ENCODE measurements at places on chromosomes 2 and 18.

- DNase-seq, result no peak
These were observed 31.5 kb downstream of the USP34 start for GRCh38 chr2:61439241-61440002.

GRCh38 chr2:40554665-40555294 lies 102.9 kb upstream of the SLC8A1 start:
- no peak for DNase-seq

DNA sequence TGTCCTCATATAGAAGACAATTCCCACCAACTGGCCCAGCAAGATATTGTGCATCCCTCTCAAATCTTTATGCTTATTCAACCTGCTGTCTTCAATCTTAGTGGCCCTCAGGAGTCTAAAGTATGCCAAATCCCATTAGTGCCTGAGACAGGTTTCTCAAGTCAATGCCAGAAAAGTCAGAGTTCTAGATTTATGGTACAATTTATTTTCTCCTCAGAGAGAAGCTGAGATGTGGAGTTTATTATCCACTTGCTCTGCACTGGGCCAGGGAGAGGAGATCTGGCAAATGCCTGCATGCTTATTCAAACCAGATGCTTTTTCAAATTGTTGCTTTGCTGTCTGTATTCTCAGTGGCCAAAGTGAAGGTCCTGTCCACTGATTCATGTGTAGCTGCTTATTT lies 825.2 kb downstream of the METTL4 start:
- no peak for DNase-seq

GRCh38 chr2:57160976-57161375 lies 885.6 kb upstream of the VRK2 start:
- DNase-seq, result no peak

GRCh38 chr2:101076581-101076980 lies 74.5 kb downstream of the RPL31 start:
- no peak for DNase-seq

GRCh38 chr2:235665661-235666212 lies 171.9 kb downstream of the AGAP1 start:
- DNase-seq, result no peak

- DNase-seq, result no peak
These were observed 13.7 kb downstream of the HS6ST1 start for GRCh38 chr2:128304715-128305554.
